Amniotic epithelial cell (primary cell): ENCODE measurements at places on chromosomes 5 and 9.

DNA sequence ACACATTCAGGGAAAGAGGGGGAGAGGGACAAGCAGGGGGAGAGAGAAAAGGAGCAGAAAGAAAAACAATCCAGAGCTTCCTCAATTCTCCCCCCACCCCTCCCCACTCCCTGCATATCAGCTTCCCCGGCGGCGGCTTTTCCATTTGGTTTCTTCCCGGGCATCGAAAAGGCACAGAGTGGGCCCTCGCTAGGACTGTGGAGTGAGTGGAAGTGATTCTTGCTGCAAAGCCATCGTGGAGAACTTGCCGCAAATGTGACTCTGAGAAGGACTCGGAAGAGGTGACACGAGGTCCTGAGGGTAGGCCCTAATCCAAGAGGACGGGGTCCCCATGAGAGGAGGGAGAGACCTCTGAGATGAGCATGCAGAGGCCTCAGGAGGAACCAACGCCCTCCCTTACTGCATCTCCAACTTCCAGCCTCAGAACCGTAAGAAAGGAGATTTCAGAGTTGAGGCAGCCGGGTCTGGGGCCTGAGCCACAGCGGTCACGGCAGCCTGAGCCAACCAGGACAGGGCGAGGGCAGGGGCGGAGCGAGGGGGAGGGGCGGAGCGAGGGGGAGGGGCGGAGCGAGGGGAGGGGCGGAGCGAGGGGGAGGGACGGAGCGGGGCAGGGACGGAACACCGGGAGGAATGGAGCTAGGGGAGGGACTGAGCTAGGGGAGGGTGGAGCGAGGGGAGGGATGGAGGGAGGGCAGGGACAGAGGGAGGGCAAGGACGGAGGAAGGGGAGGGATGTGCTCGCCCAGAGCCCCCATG is 21.2 kb upstream of the SARDH start:
- DNase-seq, result peak; percentile 75

GRCh38 chr5:101024299-101024698 is 121.2 kb upstream of the ST8SIA4 start:
- no peak for DNase-seq

GRCh38 chr9:124308606-124309491 is 51.1 kb downstream of the NEK6 start:
- no peak for DNase-seq

DNA sequence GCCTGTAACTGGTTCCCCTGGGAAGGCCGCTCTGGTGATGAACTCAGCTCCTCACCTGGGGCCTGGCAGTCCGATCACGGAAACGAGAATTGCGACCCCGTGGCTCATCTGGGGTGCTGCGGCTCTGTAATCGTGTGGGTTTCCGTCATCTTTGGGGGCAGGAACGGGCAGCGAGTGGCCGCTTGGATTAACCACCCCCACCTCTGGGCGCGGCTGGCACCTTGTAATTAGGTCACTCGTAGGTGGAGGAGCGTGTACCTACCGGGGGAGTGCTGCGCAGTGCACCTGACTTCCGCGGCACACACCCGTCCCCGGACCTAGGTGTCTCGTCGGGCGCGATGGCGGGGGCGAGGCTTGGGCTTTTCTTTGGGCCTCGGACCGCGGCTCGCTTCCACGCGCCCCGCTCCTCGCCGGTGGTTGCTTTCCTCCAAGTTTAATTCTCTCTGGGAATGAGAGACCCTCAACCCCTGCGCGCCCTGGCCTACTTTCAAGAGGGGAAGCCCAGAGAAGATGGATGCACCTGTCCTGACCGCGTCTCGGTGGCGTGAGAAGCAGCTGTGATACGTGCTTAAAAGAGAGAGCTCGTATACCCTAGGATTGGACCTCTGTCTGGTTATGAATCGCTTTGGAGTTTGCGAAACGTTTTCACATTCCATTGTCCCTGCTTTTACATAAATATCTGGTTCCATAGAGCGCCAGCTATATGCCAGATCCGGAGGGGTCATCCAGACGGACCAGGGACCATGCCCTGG is 744 bp upstream of the PPP2CA start:
- peak; percentile 40 for DNase-seq
